ENCODE measurements at places on chromosomes 2 and 18. TPM values are rescaled to one million over a fixed set of nuclear protein-coding genes. Genes with fewer than 3 reads are reported as not detected.

Gene ASPRV1
- not detected for total RNA-seq

Gene TGFA
- total RNA-seq = not detected

Gene C18orf54
- 11.1 TPM for total RNA-seq

Gene SERPINB12
- 0.29 TPM for total RNA-seq

Gene FOXI3
- total RNA-seq = not detected

Gene MAP2
- 0.23 TPM for total RNA-seq

Gene MYO7B
- 0.13 TPM for total RNA-seq

Gene CPLX4
- total RNA-seq = not detected

Gene NEURL3
- not detected for total RNA-seq

Gene SERPINB4
- total RNA-seq = not detected

Gene DCDC2C
- not detected for total RNA-seq

Gene GALNT5
- total RNA-seq = 70.6 TPM

Gene ITPRIPL1
- total RNA-seq = 0.83 TPM

Gene REG3A
- not detected for total RNA-seq

All from LHCN-M2 (cell line).